ENCODE measurements at places on chromosomes 7 and 10.

DNA sequence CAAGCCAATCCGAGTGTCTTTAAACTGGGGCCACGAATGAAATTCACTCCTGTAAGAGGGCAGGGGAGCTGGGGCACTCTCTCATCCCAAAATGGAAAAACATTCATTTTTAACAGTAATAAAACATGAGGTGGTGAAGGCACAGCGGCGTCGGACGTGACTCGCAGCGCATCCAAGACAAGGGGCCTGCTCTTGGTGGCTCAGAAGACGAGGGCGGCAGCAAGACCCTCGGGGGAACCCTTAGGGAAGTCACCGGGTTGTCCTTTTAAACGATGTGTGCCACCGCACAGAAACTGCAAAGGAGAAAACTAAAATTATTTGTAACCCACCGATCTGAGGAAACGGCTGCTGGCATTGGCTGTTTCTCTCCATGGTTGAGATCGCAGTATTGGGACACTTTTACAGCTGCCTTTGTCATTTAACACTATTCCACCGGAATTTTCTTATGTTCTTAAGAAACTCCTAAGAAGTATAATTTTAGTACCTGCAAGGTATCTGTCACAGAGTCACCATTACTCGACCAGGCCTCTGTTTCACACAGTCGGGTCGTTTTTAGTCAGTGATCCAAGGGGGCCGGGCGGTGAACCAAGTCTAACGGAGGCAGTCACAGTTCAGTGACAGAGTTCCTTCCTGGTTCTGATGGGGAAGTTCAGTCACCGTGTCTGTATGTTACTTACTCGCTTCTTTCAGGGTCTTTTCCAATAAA, 159.3 kb downstream of the PTPRN2 start:
- DNase-seq: no peak

DNA sequence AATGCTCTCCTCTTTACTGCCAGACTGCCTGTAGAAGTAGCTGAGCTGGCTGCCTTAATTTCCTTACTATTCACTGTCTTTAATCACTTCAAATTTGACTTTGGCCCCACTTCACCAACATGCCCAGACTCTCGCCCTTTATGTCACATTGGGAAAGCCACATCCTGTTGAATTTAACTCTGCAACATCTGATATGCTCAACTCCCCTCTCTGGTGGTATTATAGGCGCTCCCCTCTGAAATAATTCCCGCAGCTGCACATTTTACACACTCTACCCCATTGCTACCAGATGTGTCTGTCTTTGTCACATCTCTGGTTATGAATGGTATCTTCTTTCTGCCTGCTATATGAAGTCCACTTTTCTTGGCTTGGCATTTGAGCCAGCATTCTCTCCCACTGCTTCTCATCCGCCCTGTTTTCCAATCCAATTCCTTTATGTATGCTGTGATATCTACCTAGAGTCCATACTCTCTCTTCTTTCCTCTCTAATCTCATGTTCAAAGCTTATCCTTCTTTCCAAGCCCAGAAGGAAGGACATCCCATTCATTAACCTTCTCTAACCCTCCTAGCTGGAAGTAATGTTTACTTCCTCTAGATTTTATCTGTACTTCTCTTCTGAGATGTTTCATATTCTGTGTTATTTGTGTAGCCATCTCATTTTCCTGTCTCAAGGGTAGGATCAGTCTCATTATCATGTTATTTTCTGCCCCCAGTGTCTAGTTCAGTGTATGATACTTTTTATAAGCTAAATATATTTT, 134.5 kb downstream of the ST7 start:
- no peak for DNase-seq

DNA sequence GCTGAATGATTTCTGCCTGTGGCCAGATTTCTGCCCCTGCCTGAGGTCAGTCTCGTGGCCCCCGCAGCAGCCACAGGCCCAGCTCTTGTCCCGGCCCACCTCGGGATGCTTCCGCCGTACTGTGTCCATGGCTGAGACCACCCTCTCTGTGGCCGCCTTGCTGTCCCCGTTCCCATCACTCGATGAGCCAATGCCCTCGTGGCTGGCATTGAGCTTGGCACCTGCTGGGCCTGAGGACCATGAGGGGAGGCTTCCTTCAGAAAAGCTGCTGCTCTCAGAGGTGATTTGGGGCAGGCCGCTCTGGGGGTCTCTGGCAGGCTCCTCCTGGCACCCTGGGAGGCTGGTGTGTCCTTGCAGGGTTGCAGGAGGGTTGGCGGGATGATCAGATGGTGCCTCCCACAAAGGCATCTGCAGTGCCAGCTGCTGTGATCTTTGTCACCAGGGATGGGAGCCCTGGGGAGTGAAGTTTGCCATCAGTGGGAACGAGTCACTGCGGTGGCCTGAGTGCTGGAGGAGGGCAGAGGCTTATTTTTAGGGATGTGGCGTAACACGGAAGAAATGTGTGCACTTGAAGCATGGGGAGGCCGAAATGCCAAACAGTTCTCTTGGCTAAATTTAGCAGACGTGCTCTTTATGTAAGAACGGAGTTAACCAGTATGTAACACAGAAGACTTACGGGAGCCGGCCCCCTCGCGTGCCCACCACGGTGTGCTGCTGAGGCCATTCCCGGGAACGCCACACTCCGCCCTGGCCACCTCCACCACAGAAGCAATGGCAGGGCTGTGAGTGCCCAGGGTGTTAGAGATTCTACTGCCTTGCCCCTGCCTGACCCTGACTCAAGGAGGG, 47.7 kb downstream of the VIPR2 start:
- DNase-seq: no peak

DNA sequence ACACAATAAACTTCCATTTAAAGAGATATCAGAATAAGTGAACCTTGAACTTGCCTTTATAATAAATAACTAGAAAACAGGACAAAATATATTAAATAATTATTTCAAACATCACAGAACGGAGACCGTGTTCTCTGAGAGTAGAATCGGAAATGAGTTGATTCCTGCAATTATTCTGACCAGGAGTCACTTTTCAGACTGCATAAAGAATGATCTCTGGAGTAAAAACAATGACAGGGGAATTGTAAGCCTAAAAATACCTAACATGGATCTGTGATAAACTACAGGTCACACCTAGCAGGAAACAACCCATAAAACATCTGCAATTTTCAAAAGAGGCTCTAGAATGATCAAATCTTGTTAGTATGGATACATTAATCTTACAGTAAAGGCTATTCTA, 577.5 kb upstream of the SORCS1 start:
- DNase-seq: no peak

DNA sequence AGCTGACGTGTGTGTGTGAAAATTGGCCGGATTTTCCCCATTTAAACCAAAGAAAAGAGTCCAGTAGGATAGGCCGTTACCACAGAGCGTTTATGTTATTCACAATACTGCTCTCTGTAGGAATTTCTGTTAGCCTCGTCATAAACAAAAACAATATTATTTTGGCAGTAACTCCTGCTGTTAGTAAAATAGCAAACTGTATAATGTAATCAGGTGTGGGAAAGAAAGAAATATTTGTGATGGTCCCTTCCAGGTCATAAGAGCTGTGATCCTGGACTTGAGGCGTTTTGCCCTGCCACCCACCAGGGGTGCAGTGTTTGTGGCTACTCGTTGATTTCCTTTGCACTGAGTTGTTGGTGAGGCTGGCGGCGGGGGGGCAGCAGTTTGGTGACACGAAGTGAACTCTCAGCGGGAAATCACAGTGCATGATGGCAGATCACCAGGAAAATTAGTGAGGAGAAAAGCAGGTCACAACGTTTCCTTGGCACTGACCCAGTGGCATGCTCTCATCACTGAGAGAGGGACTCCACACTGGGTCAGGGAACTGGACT, 2.8 kb downstream of the EEPD1 start:
- no peak for DNase-seq

- DNase-seq: no peak
Measured at GRCh38 chr10:18137111-18137510, 3.1 kb upstream of the CACNB2 start.
